Fibroblast of gingiva (primary cell): ENCODE measurements at places on chromosomes 6 and 20.

DNA sequence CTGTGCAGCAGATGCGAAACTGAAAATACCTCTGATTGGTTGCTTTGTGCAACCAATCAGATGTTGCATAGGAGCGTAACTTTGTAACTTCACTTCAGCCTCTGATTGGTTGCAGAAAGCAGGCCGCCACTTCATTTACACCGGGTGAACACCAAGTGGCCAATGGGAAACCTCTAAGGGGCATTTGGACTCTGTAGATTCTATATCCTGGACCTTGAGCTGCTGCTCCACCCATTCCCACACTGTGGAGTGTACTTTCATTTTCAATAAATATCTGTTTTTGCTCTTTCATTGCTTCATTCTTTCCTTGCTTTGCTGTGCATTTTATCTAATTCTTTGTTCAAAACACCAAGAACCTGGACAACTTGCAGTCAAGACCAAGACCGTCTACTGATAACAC, 14.1 kb upstream of the NXT1 start:
- no peak for DNase-seq

- no peak for DNase-seq
Measured at GRCh38 chr6:74333406-74333805, 637.4 kb downstream of the CD109 start.

DNA sequence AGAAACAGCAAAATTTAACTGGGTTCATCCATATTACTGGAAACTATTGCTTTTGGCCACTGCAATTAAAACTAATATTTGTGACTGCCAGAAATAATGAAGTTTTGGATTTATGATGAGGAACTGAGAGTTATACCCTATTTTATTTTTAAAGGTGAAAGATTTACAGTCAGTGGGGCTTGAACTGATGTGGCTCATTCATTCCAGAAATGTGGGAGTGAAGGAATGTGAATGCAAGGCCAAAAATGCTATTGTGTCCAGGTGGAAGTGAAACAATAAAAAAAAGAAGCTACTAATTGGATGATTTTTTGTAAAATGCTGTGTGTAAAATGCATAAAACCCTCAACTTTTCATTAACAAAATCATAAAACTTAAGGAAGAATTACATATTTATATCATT, 491.9 kb downstream of the COL12A1 start:
- no peak for DNase-seq

DNA sequence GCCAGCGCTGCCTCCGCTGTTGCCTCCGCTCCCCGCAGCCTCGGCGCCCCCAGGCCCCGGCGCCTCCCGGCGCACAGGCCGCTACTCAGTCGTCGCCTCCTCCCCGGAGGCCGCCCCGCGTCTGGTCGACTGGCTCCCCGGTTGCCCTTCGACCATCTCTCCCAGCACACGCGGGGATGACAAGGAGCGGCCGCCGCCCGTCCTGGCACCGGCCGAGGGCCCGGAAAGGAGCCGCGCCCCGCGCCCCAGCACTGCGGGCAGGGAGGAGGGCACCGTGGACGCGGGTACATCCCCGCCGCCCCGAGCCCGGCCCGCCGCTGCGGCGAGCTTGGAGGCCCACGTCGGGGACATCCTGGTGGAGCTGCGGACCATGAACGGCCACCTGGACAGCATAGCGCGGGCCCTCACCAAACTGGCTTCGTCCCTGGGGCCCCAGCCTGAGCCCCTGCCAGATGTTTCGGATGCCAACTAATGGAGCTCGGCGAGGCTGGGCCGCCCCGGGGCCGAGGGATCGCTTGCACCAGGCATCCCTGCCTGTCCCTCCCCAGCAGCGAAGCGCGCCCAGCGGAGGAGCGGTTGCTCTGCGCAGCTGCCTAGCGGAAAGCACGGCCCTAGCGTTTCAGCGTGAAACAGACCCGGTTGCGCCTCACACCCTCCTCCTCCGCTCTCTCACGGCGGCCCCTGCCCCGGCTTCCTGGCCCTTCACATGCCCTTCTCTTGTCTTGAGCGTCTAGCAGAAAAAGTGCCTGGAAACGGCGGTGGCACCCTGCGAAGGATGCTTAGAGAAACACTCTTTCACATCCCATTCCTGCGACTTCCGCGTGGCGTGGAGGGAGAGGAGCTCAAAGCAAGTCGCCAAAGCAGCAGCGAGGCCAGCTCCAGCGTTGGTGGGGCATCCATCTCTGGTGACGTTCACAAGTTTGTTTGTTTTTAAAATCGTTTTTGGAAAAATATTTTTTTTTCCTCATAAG, 285.8 kb upstream of the SUPT3H start:
- peak; percentile 36 for DNase-seq

- DNase-seq, result no peak
Measured at GRCh38 chr20:57159193-57159851, 107.1 kb downstream of the BMP7 start.

DNA sequence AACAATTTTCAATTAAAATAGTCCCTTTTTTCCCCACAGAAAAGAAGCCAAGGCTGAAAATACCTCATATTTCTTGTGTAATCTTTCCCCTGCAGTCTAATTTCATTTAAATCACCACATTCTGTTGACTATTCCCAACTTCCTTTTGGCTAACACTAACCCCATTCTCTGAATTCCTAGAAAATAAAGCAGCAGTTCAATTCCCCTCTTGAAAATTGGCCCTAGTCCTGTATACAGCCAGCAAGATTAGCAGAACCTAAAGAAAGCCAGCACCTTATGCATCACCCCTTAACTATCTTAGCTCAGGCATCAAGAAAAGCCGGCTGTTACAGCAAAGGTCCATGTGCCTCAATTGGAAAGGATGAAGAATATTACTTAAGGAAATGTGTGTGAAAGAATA, 69.7 kb downstream of the MDN1 start:
- DNase-seq, result peak; percentile 4

DNA sequence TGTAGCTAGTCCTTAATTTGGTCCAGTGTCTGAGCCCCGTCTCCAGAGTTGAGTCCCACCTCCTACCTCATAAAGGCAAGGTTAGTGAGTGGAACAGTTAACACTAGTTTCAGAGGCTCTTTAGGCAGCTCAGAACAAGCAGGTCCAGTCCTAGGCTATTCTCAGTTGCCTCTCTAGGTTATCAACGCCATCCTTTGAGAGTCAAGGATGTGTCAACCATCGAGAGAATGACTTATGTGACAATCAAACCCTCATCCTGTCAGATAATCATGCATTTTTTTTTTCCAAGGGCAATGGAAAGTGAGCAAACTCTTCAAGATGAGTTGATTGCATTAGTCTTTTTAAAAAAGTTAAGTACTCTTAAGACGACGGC, 64.0 kb upstream of the TXNDC5 start:
- no peak for DNase-seq

- no peak for DNase-seq
Measured at GRCh38 chr6:1620504-1621069, 10.9 kb downstream of the FOXC1 start.

DNA sequence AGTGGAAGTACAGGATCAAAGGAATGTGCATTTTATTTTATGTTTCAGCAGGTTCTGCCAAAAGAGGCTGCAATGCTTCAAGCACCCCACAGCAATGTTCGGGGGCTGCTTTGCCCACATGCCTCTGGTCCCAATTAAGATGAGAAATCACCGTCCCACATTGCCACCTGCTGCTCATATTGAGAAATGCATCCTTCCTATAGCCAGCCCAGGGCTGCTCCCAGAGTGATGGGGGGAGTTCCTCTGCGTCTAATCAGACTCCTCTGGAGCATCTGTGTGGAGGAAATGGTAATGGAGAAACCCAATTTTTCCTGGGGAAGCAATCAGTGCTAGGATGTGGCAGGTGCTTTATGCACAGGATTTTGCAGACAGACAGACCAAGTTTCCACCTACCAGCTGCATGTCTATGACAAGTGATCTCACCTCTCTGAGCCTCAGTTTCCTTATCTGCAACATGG, 33.7 kb downstream of the PTGIS start:
- DNase-seq, result peak; percentile 36

- no peak for DNase-seq
Measured at GRCh38 chr6:166633732-166634535, 6.9 kb upstream of the RPS6KA2 start.

GRCh38 chr20:62700261-62700930, 8.2 kb upstream of the NTSR1 start:
- DNase-seq, result no peak

- no peak for DNase-seq
Measured at GRCh38 chr20:25461281-25461650, 53.8 kb downstream of the GINS1 start.

GRCh38 chr6:16576451-16577368, 184.6 kb downstream of the ATXN1 start:
- no peak for DNase-seq

DNA sequence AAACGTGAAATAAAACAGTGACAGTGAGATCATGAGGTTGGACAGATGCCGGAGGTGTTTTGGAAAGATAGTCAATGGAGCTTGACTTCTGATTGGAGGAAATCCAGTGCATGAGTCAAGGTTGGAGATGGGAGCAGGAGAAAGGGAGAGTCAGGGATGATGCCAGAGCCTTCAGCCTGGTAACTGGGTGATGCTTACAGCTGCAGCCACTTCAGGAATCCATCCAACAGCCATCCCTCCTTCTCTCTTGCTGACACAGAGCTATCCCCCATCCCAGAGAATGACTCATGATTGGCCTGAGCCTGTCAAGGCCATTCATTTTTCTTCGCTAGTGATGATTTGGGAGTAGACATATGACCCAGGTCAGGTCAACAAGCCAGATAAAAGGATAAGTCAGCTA, 112.8 kb downstream of the SAMD5 start:
- DNase-seq, result peak; percentile 78

- no peak for DNase-seq
Measured at GRCh38 chr20:22680031-22680740, 95.8 kb upstream of the FOXA2 start.

DNA sequence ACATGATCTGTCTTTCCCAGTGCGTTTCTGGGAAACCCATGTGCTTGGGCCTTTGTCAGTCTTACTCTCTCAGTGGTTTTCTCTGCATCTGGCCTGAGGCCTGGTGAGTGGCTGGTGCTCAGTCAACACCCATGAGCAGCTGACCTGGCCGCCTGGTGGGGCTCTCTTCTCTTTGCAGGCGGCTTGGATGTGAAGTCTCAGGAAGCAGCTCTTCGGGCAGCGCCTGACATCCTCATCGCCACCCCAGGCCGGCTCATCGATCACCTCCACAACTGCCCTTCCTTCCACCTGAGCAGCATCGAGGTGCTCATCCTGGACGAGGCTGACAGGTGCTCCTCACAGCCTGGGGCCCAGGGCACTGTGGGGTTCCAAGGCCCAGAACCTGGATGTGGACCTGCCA, 10.8 kb downstream of the DDX27 start:
- no peak for DNase-seq

GRCh38 chr6:167152862-167153261, 4.9 kb downstream of the GPR31 start:
- no peak for DNase-seq

- no peak for DNase-seq
Measured at GRCh38 chr6:163337958-163338357, 76.6 kb upstream of the QKI start.

DNA sequence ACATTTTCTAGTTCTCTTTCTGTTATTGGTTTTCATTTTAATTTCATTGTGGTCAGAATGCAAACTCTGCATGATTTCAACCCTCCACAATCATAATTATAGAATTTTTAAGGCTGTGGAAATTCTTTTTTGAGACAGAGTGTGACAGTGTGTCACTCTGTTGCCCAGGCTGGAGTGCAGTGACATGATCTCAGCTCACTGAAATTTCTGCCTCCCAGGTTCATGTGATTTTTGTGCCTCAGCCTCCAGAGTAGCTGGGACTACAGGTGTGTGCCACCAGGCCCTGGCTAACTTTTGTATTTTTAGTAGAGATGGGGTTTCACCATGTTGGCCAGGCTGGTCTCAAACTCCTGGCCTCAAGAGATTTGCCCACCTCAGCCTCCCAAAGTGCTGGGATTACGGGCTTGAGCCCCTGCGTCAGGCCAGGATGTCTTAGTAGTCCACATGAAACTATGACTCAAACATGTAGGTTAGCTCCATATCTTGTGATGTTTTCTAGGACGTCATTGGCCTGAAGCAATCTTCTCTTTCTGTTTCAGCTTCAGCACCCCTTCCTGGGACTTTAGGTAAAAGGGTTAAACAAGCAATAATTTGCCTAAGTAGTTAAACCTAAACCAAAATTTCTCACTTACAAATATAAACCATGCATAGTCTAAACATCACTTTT, 47.4 kb upstream of the SAMD3 start:
- DNase-seq, result no peak

GRCh38 chr20:3082955-3083952, 1.3 kb downstream of the AVP start:
- DNase-seq, result no peak

- no peak for DNase-seq
Measured at GRCh38 chr6:110520209-110520965, 44.0 kb upstream of the SLC22A16 start.

DNA sequence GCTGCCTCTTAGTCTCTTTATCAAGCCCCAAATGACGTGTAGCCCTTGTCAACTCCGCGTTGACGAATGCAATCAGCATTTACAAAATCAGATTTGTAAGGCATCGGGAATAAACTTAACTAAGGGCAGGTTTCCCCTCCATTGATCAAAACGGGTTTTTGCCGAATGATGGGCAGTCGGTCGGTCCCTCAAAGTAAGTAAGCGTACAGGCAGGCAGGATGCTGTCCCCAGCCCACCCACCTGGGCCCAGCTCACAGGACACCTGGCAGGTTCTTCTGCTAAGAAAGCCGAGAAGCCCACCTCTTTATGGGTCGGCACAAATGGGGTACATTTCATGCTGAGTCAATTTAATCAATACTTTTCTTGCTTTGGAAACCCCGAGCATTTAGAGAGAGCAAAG, 22.0 kb upstream of the MAFB start:
- DNase-seq, result no peak

GRCh38 chr6:6586671-6587526, 1.6 kb upstream of the LY86 start:
- no peak for DNase-seq

- DNase-seq, result no peak
Measured at GRCh38 chr6:142932889-142933288, 12.1 kb downstream of the HIVEP2 start.

DNA sequence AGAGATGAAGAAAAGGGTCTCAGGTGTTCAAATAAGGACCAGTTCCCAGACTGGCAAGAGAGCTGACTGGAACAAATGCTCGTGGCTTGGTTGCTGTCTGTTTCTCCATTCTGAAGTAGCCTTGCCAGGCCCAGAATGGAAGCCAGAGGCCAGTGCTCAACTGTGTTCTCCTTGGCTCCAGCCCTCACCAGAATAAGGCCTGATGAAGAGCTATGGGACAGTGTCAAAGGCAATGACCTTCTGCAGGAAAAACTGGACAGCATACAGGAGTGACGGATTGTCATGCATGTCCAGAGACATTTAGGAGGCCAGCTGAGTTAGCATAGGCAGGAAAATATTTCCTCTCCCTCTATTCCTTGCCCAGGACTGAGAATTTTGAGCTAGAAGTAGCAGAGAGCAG, 72.2 kb downstream of the HAO1 start:
- DNase-seq, result no peak

GRCh38 chr6:46832816-46833215, 39.6 kb downstream of the MEP1A start:
- no peak for DNase-seq

GRCh38 chr6:71481011-71481410, 192.4 kb downstream of the OGFRL1 start:
- DNase-seq, result peak; percentile 30

DNA sequence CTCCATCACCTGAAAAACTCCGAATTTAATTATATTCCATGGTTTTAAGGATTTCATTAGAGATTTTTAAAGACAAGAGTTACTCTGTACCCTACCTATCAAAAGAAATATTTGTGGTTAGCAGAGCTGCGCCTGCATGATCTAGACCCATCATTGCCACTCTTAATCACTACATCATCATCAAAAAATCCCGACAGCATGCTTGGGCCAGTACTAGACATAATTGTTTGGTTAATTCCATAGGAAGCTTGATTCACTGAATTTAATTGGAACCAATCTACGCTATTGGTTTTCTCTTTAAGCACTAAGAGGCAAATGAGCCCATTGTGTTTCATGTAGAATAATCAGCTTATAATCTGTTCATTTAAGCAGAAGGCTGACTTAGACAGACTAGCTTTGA, 33.4 kb upstream of the RNF217 start:
- DNase-seq, result no peak
